ENCODE measurements at places on chromosomes 4 and X. TPM values are rescaled to one million over a fixed set of nuclear protein-coding genes. Genes with fewer than 3 reads are reported as not detected.

DNA sequence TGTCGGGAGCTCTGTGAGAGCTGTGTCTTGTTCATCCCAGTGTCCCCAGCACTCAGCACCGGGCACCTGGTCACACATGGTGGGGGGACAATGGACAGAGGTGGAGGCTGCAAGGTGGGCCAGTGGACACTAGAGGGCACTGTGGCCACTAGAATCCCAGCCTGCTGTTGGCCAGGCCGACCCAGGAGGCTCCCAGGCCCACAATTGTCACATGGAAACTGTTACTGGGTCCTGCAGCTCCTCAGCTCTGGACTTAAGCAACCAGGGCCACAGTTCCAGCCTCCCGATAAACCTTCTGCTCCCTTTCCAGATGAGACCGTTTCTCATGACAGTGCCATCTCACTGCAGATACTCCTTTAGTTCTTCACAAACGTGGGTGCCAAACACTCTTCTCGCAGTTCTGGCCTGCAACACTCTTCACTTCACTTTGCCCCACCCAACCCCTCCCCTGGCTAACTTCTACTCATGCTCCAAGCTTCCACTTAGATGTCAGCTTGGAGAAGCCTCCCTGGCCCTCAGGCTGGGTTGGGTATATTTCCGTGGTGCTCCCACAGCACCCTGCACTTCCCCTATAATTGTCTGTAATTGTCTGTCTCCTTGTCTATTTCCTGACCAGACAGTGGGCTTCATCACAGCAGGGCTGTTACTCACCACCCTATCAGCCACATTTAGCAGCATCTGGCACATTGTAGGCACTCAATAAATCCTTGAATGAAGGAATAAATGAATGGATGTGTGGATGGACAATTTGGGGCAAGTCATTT is 3.5 kb upstream of the IQSEC2 start:
- H3K4me3 ChIP-seq = no peak overlapping the region
- no peaks in the 10 kb centered on the region for H3K27me3 ChIP-seq
- peaks cover 21% of the 10 kb centered on the region for H3K4me1 ChIP-seq
- H3K36me3 ChIP-seq = no peaks in the 10 kb centered on the region
- peak; percentile 51 for DNase-seq
- H3K27ac ChIP-seq = no peak overlapping the region

- no peak overlapping the region for H3K4me3 ChIP-seq
- H3K36me3 ChIP-seq = no peaks in the 10 kb centered on the region
- H3K27me3 ChIP-seq = peaks cover 9% of the 10 kb centered on the region
Observed at GRCh38 chr4:127759893-127760292, 22.2 kb upstream of the HSPA4L start.

GRCh38 chrX:118502161-118502789 is 6.7 kb downstream of the DOCK11 start:
- no peaks in the 10 kb centered on the region for H3K27me3 ChIP-seq
- no peak for DNase-seq
- peak overlapping the region; percentile 96 for H3K27ac ChIP-seq

GRCh38 chr4:31071508-31072486 is 351.6 kb downstream of the PCDH7 start:
- H3K4me1 ChIP-seq = no peaks in the 10 kb centered on the region
- no peaks in the 10 kb centered on the region for H3K36me3 ChIP-seq

DNA sequence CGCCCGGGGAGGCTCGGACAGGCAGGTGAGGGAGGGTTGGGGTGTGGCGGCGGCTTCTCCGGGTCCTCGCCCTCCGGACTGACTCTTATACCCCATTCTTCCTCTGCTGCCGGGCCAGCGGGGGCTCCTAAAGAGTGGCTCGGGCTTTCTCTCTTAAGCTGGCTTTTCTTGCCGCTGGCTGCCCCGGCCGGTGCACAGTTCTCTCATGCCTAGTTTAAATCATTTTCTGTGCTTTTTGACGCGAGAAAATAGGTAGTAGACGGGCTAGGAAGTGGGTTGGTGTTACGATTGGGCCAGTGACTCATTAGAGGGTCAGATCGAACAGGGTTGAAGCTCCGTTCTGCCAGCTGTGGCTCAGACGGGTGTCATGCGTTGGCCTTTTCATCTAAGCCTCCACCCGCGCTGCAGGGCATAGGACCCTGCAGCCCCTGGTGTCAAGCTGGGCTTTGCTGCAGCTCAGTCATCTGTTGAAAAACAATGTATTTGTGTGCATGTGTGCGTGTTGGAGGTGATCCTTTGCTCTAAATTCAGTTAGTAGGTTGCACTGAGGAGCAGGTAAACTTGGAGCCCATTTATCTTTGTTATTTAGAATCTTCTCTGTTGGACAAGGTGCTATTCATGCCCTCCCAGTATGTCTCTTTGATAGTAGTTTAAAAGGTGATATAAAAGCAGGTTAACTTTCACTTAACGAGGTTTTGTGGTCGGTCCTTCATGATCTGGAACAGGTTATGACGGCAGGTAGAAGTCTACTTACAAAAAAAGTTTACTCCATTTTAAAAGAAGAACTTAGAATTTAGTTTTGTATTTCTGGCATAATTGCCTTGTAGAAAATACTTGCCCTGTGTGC is 802 bp downstream of the BMP2K start:
- H3K4me1 ChIP-seq = peaks cover 17% of the 10 kb centered on the region
- no peaks in the 10 kb centered on the region for H3K27me3 ChIP-seq
- H3K36me3 ChIP-seq = no peaks in the 10 kb centered on the region
- peak overlapping the region; percentile 69 for H3K27ac ChIP-seq
- DNase-seq = peak; percentile 67

DNA sequence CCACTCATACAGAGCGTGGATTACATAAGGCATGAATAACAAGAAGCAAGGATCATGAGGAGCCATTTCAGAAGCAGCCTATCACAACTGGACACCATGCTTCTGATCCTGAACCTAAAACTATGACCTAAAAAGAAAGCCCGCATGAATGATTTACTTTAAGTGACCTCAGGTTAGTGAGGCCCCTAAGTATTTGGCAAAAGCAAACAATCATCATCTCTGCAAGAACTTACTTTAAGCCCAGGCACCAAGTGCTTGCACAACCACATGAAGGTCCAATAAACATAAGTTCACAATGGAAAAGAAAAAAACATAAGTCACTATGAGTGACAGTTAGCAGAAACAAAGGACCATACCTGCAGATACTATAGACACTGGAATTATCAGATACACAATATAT is 7.9 kb upstream of the MBTPS2 start:
- no peaks in the 10 kb centered on the region for H3K36me3 ChIP-seq
- no peak overlapping the region for H3K27ac ChIP-seq
- DNase-seq = no peak
- H3K4me1 ChIP-seq = no peaks in the 10 kb centered on the region

- no peaks in the 10 kb centered on the region for H3K36me3 ChIP-seq
- no peak for DNase-seq
- H3K27ac ChIP-seq = no peak overlapping the region
Observed at GRCh38 chr4:118337954-118338353, 14.8 kb downstream of the PRSS12 start.

DNA sequence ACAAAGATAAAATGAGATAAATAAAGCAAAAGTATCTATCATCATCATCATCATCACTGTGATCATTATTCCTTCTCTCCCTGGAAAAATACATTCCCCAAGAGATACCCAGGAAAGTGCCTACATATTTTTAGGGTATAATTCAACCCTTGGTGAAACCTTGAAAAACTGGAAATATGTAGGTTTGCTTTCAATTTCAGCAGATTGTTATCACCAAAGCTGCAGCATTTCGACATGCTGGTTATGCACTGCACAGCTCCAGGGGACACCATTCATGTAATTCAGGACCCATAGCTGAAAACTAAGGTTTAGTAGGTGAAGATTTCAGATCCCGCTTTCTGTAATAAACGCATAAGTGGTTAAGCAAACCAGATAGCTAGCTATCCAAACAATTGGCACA is 28.4 kb upstream of the FBXW7 start:
- H3K36me3 ChIP-seq = no peaks in the 10 kb centered on the region
- no peak for DNase-seq
- H3K27ac ChIP-seq = no peak overlapping the region
- no peaks in the 10 kb centered on the region for H3K4me1 ChIP-seq
- no peaks in the 10 kb centered on the region for H3K27me3 ChIP-seq

DNA sequence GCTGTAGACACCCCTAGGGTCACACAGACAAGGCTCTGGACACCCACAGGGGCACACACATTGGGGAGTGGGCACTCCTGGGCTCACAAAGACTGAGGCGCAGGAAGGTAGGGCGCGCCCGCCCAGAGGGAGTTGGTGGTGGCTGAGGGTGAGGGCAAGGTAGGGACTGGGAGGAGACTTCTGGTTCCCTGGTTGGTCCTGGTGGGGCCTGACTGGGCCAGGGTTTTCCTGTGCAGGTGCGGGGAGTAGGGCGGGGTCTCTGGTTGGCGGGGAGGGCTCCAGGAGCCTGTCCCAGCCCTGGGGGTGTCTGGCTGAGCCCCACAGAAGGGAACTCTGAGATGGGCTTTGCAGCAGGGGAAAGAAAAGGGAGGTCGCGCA is 6.7 kb upstream of the WAS start:
- peaks cover 26% of the 10 kb centered on the region for H3K4me1 ChIP-seq
- H3K4me3 ChIP-seq = peak overlapping the region; percentile 90
- DNase-seq = peak; percentile 20
- peak overlapping the region; percentile 91 for H3K27ac ChIP-seq

GRCh38 chr4:128159967-128160366 is 98.9 kb downstream of the LARP1B start:
- no peaks in the 10 kb centered on the region for H3K27me3 ChIP-seq
- H3K4me3 ChIP-seq = no peak overlapping the region
- H3K4me1 ChIP-seq = no peaks in the 10 kb centered on the region
- H3K27ac ChIP-seq = no peak overlapping the region
- peaks cover 12% of the 10 kb centered on the region for H3K36me3 ChIP-seq

DNA sequence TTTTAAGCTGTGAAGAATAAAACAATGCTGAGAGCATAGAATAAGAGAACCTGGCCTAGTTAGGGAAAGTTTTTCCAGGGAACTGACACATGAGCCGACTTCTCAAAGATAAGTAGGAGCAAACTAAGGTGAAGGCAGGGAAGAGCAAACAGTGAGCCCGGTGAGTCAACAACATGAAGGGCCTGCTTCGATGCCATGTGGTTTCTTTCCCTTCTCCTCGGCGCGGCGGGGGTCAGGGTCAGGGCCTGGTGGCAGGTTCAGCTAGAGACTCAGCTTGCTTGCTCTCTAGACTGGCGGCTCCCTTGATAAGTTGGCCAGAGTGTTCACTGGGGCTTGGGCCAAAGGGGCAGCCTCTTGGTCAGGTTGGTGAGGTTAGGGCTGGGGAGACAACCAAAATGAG is 81.1 kb downstream of the DLG3 start:
- no peak overlapping the region for H3K4me3 ChIP-seq
- no peak for DNase-seq
- H3K4me1 ChIP-seq = peaks cover 6% of the 10 kb centered on the region
- H3K27ac ChIP-seq = no peak overlapping the region
- H3K36me3 ChIP-seq = no peaks in the 10 kb centered on the region
- peaks cover 2% of the 10 kb centered on the region for H3K27me3 ChIP-seq

DNA sequence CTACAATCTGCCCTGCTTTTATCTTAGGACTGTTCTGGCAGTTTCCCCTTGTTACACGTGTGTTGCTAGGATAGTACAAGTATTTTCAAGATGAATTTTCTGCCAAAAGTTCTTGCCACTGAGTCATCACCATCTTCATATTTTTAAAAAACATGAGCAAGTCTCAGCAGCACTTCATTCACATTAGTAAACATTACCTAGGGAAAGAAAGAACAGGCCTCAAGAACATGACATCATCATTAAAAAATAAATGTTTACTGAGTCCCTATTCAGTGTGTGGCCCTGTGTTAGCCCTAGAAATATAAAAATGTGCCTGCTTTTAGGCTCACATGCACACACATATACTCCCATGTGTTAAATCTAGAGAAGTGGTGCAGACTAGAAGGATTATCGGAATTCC is 18.7 kb upstream of the GPC3 start:
- H3K36me3 ChIP-seq = no peaks in the 10 kb centered on the region
- H3K27me3 ChIP-seq = no peaks in the 10 kb centered on the region
- H3K27ac ChIP-seq = no peak overlapping the region
- DNase-seq = no peak

- no peaks in the 10 kb centered on the region for H3K4me1 ChIP-seq
- H3K4me3 ChIP-seq = no peak overlapping the region
- peaks cover 2% of the 10 kb centered on the region for H3K27me3 ChIP-seq
- H3K27ac ChIP-seq = no peak overlapping the region
Observed at GRCh38 chr4:95985051-95985450, 145.2 kb downstream of the PDHA2 start.

The SLC25A53 gene
- total RNA-seq = 5.0 TPM

The MAGEA11 gene
- total RNA-seq = not detected

The SAGE1 gene
- total RNA-seq = not detected

The ABLIM2 gene
- total RNA-seq = 0.22 TPM
